ENCODE measurements at places on chromosomes 1 and 21.

DNA sequence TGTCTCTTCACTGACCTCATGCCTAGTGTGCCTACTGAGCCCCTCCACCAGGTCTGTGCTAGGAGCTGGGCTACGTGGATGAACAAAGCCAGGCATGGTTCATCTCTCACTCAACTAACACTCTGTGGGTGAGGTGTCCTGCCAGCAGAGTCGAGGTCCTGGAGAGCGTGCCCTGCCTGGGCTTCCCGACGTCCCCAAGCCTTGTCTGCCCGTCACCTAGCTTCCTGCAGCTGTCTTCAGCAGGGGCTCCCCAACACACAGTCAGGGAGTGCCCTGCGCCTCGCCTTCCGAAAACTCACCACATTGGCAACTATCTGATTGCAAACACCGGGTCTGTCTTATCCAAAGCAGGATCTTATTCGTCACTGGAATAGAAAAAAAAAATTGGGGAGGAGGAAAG lies 167.5 kb upstream of the ZC3H12A start:
- no peak for DNase-seq

GRCh38 chr1:20648438-20648837 lies 12.7 kb downstream of the DDOST start:
- DNase-seq = no peak

GRCh38 chr1:33424205-33424604 lies 6.7 kb downstream of the PHC2 start:
- DNase-seq = no peak

GRCh38 chr1:47683401-47683800 lies 245.6 kb downstream of the FOXD2 start:
- no peak for DNase-seq

DNA sequence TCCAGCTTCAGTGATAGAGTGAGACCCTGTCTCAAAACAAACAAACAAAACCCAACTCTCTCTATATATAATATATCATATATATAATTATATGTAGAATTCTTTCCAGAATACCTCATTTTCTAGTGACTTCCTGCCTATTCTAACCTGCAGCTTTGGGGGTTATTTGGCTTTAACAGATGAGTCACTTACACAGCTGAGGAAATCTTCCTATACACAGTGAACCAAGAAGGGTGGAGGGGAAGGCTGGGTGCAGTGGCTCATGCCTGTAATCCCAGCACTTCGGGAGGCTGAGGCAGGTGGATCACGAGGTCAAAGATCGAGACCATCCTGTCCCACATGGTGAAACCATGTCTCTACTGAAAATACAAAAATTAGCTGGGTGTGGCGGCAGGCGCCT lies 9.2 kb downstream of the RAB29 start:
- DNase-seq = no peak

GRCh38 chr1:201400852-201401230 lies 1.7 kb upstream of the LAD1 start:
- DNase-seq = no peak

DNA sequence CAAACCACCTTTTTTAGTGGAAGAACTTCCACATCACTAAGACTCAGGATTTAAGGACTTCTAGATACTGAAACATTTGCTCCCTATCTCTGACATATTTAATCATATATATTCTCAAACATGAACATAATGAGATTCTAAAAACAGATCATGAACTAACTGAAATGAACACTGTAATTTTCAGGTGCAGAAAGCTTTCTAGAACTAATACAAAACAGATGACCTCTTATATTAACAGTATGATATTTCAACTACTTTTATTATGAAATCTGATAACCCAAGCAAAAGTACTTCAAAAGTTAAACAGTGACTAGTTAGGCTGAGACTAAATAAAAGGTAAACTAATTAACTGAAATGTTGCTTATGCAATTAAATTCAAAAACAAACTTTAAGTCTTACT lies 157.5 kb downstream of the COP1 start:
- DNase-seq = no peak

GRCh38 chr1:209732725-209733124 lies 23.1 kb upstream of the TRAF3IP3 start:
- DNase-seq = no peak

- no peak for DNase-seq
Measured at GRCh38 chr1:59223989-59224634, 72.8 kb upstream of the FGGY start.

DNA sequence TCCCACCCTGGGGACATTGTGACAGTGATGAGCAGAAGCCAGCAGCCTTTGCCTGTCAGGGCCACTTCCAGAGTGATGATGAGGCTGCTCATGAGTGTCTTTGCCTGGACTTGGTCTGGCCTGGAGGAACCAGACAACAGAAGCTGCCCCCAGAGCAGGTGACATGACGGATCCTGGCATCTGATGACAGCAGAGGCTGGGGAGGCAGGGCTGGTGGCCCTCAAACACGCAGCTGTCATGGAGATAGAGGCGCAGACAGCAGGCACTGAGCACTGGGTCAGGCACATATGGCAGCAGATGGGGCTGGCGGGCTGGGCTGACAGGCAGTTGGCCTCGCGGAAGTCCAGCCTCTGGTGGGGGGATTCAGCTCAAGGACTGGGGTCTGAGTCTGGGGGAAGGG lies 66.4 kb upstream of the STUM start:
- DNase-seq = no peak

DNA sequence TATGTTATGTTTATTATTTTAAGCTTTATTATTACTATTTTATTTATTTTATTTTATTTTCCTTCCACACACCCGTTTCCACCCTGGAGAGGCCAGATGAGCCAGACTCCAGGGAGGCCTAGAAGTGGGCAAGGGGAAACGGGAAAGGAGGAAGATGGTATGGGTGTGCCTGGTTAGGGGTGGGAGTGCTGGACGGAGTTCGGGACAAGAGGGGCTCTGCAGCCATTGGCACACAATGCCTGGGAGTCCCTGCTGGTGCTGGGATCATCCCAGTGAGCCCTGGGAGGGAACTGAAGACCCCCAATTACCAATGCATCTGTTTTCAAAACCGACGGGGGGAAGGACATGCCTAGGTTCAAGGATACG lies 468 bp upstream of the MX1 start:
- no peak for DNase-seq

DNA sequence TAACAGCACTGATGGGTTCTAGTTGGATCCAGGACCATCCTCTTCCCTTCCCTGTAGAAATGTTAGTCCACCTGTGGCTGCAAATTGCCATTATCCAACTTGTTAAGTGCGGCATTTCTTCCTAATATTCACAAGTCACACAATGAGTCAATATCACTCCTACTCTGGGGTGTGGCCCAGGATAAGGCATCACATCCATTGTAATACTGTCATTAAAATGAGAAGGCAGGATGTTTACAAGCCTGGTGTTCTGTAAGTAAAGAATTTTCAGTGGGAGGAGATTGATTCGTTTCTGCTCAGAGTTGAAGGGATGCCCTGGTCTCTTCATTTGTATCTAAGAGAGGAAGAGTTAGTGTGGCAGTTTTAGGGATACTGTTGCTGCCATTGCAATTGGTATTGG lies 18.1 kb upstream of the ARHGAP29 start:
- no peak for DNase-seq

- no peak for DNase-seq
Measured at GRCh38 chr1:84803604-84804003, 89.4 kb downstream of the LPAR3 start.

- DNase-seq = no peak
Measured at GRCh38 chr1:199743227-199743626, 284.3 kb upstream of the NR5A2 start.

- DNase-seq = no peak
Measured at GRCh38 chr1:231776757-231777062, 150.1 kb downstream of the DISC1 start.

- no peak for DNase-seq
Measured at GRCh38 chr1:242033447-242033846, 34.5 kb upstream of the MAP1LC3C start.

DNA sequence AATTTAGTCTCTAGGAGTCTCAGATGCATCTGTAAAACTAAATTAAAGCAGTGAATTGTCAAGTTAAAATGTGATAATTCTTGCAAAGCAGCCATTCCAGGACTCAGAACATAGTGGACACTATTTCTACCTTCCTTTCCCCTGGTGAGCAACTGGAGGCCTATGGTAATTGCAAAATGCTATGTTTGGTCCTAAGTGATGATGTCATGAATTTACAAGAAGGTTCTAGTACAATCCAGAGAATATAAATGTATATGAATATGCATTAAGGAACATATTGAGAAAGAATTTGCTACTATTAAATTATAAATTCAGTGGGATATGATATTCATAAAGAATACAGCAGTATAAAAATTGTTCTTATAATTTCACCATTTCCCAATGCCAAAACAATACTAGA lies 32.6 kb downstream of the OMA1 start:
- DNase-seq = no peak

- no peak for DNase-seq
Measured at GRCh38 chr1:31790641-31791091, 25.2 kb downstream of the SPOCD1 start.

- no peak for DNase-seq
Measured at GRCh38 chr1:105100102-105100501, 1350.4 kb downstream of the AMY1C start.

DNA sequence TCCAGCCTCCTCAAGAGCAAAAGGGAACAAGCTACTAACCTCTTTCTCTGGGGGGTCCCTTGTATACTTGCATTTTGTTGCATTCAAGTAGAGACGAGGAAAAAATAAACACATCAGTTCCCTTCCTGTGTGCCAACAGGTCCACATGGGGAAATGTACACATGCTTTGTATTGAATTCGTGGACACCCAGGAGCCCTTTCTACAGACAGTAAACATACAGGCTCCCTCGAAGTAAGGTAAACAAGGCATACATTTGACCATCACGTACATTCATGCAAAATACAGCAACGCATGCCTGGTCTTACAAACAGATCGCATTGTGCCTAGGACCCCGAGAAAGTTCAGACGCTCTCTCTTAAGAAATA lies 1.1 kb downstream of the KCND3 start:
- no peak for DNase-seq

GRCh38 chr1:44924835-44925464 lies 61.4 kb downstream of the EIF2B3 start:
- DNase-seq = no peak

DNA sequence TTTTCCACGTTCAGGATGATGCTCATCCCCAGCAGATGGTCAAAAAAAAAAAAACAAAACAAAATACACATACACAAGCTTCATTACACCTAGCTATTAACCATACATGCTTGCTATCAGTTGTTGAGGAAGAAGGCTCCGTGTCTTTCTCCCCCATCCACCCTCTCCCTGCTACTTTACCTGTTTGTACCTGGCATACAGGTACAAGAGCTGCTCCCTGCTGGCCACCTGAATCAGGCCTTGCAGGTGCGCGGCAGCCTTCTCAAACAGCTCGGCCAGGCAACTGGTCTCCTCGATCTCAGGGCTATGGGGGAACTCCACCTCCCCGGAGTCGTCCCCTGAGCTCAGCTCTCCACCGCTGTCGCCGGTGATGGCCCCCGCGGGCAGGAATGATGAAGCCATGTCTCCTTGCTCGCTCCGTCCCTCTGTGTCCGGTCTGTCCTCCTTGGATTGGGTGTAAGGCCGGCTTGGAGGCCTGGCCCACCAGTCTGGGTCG lies 464 bp downstream of the ACBD6 start:
- no peak for DNase-seq

DNA sequence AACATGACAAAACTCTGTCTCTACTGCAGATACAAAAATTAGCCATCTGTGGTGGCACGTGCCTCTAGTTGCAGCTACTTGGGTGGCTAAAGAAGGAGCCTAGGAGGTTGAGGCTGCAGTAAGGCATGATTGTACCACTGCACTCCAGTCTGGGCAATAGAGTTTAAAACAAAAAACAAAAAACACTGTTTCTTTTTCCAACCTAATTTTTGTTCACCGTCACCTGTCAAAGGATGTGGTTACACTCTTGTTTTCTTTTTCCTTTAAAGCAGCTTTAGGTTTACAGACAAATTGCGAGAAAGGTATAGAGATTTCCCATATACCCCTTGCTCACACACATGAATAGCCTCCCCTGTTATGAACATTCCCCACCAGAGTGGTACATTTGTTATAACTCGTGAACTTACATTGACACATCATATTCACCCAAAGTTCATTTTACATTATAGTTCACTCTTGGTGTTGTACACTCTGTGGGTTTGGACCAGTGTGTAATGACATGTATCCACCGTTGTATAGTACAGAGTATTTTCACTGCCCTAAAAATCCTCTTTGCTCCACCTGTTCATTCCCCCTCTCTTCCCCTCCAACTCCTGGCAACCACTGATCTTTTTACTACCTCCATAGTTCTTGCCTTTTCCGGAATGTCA lies 26.2 kb downstream of the SMG7 start:
- no peak for DNase-seq

DNA sequence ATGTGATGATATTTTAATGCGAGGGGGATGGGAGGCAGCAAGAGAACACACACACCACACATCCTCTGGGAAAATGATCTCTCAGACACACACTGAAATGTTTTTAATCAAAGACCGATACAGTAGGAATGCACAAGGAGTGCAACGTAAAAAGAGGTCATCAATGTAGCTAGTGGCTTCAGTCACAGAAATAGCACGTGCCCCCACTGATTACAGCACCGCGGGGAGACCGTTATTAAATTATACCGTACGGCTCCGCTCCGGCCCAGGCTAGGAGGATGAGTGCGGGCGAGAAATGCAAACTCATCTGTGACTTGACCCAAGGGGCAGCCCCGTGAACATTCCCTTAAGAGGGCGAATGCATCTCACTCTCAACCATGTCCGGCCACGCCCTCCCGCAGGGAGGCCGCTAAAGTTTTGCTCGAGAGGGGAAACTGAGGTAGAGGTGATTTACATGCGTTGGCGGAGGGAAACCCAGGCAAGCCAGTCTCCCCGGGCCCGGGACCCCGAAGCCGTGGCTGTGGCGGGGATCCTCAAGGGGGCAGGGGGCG lies 552 bp downstream of the UBR4 start:
- DNase-seq = peak; percentile 19

DNA sequence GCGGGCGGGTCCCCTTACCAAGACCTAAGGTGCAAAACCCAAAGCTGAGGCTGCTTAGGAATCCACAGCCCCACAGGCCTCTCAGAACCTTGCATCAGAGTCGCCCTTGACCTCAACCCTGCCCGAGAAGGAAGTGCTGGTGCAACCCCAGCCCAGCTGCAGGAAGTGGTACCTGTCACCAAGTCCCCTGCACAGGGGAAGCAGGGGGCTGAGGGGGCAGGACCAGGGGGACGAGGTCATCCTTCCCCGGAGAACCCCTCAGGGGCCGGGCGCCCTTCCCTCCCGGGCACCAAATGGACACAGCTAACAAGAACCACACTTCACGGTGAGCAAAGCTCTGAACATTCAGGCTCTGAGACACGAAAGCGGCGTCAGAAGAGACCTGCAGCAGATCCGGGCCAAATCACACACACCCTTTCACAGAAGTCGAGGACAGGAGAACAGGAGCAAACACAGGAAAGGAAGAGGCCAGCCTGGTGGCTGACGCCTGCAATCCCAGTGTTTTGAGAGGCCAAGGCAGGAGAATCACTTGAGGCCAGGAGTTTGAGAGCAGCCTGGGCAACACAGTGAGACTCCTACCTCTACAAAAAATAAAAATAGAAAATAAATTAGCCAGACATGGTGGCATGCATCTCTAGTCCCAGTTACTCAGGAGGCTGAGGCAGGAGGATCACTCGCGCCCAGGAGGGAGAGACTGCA lies 6.4 kb downstream of the ITGB2 start:
- DNase-seq = no peak

- DNase-seq = no peak
Measured at GRCh38 chr21:15130751-15131150, 66.0 kb upstream of the NRIP1 start.

- no peak for DNase-seq
Measured at GRCh38 chr21:46109313-46110221, 11.7 kb downstream of the COL6A2 start.
